ENCODE measurements at places on chromosomes 4 and X.

- no peak for DNase-seq
Observed at GRCh38 chr4:15035159-15035558, 32.9 kb downstream of the CPEB2 start.

DNA sequence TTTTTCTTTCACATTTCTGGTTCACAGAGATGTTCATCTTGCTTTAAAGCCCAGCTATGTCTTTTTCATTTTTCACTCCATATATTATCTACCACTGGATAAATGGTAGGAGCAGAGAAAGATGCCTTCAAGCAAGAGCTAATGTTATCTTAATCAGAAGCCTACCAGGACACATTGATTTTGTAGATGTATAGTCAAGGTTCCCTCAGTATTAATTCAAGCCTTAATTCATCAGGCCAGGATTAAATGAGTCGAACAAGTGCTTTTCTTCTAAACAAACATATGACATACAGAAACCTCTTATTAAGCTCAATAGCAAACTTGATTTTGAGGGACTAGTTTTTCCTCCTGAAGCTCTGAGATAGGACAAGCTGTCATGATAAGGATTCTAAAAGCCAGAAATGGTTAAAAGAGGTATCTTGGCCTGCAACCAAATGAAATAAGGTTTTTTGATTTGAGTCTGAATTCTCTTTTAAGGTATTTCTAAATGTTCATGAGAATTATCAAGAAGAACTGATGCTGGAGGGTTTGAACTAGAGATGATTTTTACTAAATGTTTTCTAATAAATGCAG lies 81.7 kb upstream of the FTHL17 start:
- no peak for DNase-seq

GRCh38 chr4:148435654-148436406 lies 6.4 kb downstream of the NR3C2 start:
- no peak for DNase-seq

GRCh38 chr4:183766140-183766539 lies 107.0 kb downstream of the TRAPPC11 start:
- no peak for DNase-seq

DNA sequence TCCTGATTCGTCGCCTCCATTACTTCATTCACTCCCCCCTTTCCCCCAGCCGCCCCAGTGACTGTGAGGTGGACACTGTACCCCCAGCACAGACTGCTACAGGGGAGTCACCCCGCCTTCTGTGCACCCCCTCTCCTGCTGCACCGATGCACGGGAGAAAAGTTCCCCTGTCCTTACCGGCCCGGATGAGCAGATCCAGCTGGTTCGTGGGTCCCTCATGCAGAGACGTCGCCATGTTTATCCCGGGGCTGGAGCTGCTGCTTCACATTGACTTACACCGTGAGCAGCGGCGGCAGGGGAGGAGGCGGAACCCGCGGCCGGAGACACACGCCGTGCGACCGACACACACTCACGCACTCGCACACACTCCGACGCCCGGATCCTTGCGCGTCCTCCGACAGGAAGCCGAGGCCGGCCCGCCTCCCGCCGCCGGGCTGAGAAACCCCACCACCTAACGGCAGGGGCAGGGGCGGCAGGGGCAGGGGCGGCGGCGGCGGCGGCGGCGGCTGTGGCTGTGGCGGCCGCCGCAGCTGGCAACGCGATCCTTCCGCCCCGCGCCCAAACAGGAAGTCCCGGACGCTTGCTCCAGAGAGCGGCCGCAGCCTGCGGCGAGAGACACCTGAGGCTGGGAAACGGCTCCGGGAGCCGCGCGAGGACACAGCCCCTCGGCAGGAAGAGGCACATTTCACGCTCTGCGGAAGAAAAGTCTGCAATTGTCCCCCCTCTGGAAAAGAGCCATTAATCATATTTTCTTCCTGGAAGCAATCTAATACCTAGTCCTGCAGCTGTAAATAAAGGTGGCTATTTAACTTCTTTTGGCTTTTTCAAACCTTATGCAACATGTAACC lies 68.6 kb downstream of the NOCT start:
- peak; percentile 74 for DNase-seq
